Nephron progenitor cell (in vitro differentiated cells): ENCODE measurements at places on chromosomes 5 and 9.

DNA sequence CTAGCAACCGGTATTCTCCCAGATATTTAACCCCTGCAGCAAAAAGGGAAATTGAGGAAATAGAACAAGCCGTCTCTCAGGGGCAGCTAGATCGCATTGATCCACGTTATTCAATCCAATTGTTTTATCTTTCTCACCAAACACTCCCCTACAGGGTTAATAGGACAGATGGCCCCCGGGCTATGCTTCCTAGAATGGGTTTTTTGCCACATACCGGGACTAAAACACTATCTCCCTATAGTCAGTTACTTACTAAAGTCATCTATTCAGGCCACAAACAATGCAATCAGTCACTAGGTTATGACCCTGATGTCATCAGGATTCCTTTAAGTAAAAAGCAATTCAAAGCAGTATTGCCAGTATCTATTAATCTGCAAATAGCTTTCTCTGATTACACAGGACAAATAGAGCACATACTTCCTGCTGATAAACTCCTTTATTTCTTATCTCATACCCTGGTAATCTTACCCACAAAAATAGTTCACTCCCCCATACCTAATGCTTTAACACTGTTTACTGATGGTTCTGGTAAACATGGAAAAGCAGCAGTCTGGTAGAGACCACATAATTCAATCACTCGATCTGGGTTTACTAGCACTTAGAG is 159.0 kb downstream of the CPLANE1 start:
- DNase-seq = no peak

GRCh38 chr5:172574871-172575223 is 66.2 kb upstream of the NEURL1B start:
- DNase-seq = no peak

- no peak for DNase-seq
Observed at GRCh38 chr5:114319821-114320220, 42.0 kb upstream of the KCNN2 start.

DNA sequence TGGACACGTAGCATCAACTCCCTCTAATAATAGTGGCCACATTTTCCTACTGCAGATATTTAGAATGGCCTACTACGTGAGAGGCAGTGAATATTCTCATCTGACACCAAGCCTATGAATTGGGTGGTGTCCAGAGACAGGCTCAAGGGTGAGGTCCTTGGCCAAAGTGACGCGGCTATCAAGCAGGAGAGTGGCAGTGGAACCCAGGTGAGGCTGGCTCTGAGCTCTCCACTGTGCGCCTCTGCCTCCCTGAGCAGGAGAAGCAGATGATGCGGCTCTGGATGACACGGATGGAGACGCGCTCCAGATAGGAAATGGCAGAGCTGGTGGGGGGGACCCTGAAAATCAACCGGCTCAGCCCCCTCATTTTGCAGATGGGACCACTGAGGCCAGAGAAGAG is 69.7 kb downstream of the CFAP77 start:
- no peak for DNase-seq

- DNase-seq = no peak
Observed at GRCh38 chr5:16902846-16903245, 33.2 kb downstream of the MYO10 start.
